ENCODE measurements at places on chromosomes 2 and 18.

- peak; percentile 92 for DNase-seq
Observed at GRCh38 chr18:13427354-13427753, 208.8 kb downstream of the LDLRAD4 start.

DNA sequence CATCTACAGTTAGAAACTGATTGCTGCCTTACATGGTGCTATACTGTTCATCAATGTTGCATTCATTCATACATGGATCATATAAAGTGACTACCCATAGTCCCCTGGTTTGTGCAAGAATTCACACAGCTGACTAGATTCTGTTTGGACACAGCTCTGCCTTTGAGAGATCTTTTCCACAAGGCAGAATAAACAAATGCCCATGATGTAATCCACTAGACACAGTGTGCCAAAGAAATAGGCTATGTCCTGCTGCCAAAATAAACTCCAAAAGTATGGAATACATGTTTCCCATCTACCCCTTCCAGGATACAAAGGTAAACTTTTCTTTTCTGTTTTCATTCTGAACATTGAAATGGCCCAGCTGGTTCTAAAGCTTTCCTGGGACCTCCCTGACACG, 269.4 kb upstream of the CHAC2 start:
- peak; percentile 29 for DNase-seq

DNA sequence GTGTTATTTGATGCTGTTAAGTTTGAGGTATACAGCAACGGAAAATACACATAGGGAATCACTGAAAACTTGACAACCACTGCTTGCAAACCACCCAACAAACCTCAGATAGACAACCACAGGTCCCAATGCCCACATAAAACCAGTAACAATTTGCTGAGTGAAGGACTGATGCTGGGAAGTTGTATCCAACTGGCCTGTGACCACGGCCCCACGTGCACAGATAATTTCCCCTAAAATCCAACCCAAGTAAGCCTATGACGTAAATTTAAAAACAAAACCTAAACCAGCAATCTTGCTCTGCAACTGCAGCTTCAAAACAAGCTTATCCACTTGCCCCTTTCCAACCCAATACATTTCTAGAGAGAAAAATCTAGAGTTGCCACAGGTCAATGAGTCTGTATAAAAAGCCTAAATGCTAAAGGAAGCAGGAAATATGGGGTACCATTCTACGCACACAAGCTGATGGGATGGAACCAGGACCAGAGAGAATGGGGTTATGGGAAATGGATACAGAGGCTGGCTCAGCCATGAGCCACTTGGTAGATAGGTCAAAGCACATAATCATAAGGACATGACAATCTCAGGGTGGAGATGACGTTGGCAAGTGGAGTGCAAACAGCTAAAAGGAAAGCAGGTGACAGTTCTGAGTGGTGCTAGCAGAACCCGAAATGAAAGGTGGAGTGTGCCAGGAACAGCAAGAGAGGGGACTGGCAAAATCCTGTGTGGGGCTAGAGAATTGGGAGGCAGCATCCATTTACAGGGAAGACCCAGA, 27.8 kb upstream of the CREB1 start:
- no peak for DNase-seq

DNA sequence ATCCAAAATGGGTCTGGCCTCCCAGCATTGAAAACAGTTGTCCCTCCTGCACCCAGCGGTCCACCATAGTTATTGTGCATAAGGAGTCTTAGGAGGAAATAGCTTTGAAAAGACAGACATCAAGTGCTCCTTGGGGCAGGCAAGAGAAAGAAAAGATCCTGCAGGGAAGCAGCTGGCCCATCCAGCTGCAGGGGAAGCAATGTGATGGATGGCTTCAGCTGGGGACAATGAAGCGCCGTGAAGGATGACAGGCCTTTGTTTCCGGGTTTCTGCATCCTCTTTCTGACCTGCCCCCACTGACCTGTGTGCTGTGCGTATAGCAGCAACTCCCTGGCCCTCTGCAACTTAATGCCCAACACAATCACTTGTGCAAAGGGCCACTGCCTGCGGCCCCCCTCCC, 142.9 kb upstream of the NCKAP5 start:
- DNase-seq, result no peak

GRCh38 chr2:233857511-233858141, 3.3 kb upstream of the HJURP start:
- DNase-seq, result peak; percentile 29

- DNase-seq, result peak; percentile 19
Observed at GRCh38 chr2:179936654-179937053, 70.4 kb downstream of the CWC22 start.

DNA sequence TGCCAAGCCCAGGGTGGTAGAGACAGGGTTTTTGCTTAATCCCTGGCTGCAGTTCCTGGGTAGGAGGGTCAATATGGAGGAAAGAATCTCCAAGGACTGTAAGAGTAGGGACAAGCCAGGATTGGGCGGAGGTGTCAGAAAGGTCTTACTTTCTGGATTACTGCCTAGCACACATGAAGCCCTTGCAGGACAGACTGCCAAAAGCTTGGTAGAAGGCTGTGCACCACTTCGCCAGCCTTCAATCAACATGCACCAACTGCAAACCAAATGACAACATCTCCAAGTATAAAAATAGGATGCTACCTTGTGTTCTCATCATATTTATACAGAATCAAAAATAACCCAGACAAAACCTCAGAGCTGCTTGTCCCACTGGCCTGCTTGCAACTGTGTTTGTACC, 3.7 kb downstream of the ZNF142 start:
- no peak for DNase-seq

DNA sequence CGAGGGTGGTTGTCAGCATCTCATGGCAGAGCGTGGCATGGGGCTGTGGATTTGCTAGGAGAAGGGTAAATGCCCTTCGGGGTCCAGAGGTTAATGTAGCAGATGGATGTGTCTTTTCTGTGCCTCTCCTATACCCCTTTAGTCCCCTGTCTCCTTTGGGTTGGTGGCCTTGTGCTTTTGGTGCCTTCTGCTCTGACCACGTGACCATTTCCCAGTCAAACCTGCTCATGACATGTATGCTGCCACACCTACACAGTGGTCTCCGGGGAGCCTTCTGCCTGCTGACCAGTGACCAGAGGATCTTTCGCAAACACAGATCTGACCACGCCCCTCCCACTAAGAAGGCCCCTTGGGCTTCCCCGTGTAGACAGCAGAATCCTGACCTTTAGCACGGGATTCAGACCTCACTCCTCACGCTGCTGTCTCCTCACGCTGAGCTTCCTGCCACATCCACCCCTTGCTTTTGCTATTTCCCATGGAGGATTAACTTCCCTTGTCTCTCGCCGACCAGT, 116.2 kb downstream of the ACOXL start:
- DNase-seq, result no peak

GRCh38 chr2:119204525-119204924, 19.1 kb upstream of the STEAP3 start:
- DNase-seq, result no peak
